ENCODE measurements at places on chromosomes 2 and 18.
A peak's percentile ranks its signal among the peaks of the same experiment; 100 is the strongest.

DNA sequence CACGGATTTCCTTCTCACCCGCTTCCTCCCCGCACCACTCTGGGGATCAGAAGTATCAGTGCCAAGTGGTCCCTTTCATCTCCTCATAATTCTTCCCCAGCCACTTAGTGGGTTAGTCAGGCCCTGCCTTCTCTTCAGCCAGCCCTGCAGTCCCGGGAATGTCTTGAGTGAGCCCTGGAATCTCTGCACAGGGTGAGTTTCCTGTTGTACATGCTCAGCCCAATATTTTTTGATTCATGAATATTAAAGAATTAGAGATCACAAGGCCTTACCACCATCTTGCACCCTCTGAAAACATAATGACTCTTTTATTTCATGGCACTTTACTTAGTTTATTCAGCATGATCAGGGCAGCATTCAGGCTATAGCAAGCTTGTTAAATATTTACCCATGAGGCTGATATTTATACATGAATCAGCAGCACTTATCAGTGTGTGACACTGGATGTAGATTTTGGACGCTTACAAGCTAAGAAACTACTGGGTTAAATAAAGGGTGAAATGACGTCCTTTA lies 159.4 kb upstream of the FOSL2 start:
- no peak for DNase-seq

DNA sequence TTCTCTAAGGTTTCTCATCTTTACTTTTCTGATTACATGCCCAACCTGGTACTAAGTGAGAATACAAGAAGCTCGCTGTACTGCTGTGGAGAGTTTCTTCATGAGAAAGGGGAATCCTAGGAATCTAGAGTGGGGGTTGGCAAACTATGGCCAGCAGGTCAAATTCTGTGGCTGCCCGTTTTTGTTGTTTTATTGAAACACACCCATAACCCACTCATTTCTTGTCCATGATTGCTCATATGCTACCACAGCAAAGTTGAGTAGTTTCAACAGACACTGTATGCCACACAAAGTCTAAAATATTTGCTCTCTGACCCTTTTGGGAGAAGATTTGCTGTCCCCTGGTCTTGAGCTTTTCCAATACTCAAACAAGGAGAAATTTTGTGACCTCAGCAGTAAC lies 58.8 kb downstream of the C2orf74 start:
- DNase-seq: no peak

DNA sequence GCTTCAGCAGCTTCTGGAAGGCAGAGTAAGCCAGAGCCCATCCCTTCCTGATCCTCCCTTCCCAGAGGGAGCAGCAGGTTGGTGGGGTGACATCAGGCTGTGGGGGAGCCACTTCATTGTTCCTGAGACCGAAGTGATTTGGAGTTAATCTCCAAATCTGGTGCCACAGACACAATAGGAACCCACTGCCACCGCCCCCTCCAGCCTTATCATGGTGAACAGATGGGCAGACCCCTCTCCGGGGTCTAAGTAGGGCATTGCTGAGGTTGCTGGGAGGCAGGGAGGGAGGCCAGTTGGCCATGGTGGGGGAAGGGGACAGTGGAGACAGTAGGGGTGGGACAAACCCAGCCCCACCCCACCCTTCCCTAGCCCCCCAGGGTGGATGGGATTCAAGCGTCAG lies 25.6 kb upstream of the SLC35F6 start:
- DNase-seq: no peak

DNA sequence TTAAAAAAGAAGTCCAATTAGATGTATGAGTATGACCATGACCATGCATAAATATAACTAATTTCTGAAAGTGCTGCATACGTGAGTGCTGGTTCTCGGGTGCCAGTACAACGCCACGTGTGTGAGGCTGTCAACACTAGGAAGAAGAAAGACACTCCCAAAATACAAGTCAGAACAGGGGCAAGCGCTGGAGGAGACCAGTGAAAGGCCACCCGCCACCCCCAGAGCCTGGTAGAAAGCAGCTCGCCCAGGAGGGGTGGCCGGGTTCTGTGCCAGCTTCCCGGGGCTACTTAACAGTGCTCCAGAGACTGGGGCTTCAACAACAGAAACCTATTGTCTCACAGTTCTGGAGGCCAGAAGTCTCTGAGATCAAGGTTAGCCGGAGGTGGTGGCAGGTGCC lies 147.6 kb downstream of the RTP5 start:
- DNase-seq: no peak

- no peak for DNase-seq
Observed at GRCh38 chr2:229860334-229860733, 61.5 kb downstream of the TRIP12 start.

DNA sequence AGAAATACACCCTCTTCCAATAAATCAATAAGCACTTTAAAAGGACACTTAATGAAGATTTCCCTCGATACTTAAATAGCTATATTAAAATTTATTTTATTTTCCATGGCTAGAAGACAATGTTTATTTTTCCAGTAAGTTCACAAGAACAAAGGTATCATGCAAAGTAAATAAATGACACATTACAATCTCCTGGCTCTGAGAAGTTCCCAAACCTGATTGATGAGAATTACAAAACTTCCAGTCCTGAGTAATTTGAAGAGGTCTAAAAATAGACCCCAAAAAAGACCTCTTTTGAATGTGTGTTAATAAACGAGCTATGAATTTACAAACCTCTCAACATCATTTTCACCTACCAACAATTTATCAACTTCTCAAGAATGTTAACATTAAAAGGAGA lies 1.5 kb upstream of the PEX13 start:
- DNase-seq: no peak

- DNase-seq: no peak
Observed at GRCh38 chr18:41642756-41643155, 312.3 kb upstream of the PIK3C3 start.

DNA sequence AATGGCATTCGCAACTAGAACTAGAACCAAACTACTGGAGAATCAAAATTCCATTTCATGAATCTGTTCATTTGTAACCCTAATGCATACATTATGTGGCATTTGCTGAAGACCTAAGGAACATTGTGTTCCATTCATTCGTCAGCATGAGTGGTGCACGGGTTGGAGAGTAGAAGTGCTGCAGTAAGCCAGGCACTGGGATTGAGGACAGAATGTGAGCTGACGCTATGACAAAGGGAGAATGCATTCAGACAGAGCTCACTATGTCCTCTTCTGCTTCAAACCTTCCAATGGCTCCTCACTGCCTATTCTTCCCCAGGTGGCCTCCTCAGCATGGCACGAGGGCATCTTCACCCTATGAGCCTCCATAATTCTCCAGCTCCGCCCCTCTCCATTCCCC lies 6.3 kb upstream of the MYOM1 start:
- DNase-seq: no peak

DNA sequence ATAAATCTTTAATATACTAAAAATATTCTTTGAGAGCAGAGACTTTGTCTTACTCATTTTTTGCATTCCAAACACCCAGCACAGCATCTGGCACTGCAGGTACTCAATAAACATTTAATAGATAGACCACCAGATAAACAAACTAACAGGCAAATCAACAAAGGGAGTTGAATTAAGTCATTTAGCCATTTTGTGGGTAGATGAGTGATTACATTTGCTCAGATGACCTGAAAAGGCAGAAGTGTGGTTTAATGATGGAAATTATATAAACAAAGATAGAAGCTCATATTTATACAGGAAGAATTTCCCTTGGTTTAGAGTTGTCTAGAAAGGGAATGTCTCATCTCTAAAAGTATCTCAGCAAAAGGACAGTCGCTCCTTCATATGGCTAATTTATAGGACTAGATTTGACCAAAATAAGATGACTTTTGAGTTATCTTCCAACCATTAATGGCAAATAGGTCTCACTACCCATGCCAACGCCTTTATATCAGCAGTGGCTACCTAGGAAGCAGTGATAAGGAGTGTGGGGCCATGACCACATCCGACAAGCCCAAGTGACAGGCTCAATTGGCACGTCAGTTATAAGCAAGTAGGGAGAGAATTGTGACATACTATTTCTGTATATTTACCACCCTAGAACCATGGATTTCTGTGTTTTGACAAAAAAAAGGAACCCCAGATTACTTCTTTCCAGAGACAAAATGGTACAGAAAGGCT lies 173.5 kb downstream of the ATAD2B start:
- DNase-seq: no peak

DNA sequence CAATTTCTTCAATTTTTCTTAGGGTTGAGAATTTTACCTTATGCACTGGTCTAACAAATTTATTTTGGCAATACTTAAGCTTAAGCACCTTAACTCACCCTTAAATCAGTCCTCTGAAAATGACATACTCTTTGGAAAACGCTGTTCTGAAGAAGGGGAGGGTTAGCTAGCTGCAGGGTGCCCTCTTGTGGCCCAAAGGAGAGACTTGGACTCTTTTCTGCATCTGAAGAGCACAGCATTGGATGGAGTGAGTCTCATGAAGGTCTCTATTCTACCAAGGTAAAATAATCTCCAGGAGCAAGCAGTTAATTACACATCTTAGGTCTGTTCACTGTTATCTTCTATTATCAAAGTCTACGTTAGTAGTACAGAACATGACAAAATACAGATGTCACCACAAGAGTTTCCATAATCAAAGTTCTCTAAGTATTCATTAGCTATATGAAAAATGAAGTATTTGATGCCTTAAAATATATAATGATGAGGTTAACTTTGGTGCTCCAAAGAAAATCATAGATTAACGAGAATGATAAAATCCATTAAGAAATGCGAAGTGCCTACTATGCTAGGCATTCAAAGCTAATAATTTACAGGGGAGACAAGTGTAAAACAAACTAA lies 24.4 kb downstream of the PUM2 start:
- peak; percentile 68 for DNase-seq

- no peak for DNase-seq
Observed at GRCh38 chr18:40613721-40614120, 1341.3 kb upstream of the PIK3C3 start.

DNA sequence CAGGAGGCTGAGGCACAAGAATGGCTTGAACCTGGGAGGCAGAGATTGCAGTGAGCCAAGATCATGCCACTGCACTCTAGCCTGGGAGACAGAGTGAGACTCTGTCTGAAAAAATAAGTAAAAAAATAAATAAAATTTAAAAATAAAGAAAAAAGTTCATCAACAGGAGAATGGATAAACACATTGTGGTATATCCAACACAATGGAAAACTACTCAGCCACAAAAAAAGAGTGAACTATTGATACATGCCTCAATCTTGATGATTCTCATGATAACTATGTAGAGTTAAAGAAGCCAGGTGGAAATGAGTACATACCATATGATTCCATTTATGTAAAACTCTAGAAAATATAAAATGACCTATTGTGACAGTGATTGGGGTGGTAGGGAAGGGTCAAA lies 124.3 kb upstream of the AQP4 start:
- no peak for DNase-seq

GRCh38 chr2:238466243-238466756 lies 39.6 kb downstream of the ASB1 start:
- no peak for DNase-seq

GRCh38 chr2:213419980-213420379 lies 135.7 kb downstream of the SPAG16 start:
- no peak for DNase-seq

DNA sequence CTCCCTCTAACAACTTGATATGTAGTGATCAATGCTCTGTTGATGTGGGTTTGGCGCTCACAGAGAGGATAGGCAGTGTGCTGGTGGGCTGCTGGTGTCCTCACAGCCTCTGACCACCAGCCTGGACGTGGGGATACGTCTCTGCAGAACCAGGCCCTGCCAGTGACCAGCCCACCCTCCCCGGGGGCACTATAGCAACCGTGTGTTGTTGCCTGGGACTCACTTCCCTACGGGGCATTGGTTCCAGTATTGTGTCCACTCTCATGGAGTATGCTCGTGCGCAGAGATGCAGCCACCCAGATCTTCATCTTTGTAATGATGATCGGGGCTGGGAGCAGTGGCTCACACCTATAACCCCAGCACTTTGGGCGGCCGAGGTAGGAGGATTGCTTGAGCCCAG lies 180.1 kb downstream of the LDLRAD4 start:
- DNase-seq: no peak

- DNase-seq: no peak
Observed at GRCh38 chr2:191180713-191181112, 29.9 kb upstream of the STAT4 start.

- DNase-seq: no peak
Observed at GRCh38 chr2:166092889-166093288, 34.9 kb downstream of the SCN1A start.

DNA sequence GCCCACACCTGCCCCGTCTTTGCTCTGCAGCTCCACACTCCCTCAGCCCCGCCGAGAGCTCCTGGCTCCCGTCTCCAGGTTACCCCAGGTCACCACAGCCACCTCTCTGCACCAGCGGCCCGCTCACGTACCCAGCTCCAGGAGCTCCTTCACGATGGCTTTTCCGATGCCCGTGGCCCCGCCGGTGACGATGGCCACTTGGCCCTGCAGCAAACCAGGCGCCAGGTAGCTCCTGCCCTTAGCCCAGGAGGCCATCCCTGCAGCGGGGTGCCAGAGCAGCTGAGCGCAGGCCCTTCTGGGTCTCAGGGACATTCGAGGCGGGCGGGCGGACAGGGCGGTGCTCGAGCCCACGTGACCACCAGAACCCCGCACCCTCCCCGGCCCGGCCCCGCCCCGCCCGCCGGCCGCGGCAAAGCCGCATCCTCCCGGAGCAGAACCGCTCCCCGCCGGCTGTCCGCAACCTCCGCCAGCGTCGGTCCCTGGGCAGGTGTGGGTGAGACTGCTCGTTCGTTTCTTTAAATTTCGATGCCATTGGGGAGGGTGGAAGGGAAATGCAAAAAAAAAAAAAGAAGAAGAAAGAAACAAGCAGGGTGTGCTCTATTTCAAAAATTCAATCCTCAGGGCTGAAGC lies at the start of the genes PECR and TMEM169:
PECR (minus strand) TSS at position 323 of the 630 bp plus-strand sequence; CDS start at position 255, 68 bp downstream.
TMEM169 (plus strand) TSS at position 433 of the 630 bp plus-strand sequence. CDS start 14,045 bp downstream, outside the sequence.
- DNase-seq: peak; percentile 74

DNA sequence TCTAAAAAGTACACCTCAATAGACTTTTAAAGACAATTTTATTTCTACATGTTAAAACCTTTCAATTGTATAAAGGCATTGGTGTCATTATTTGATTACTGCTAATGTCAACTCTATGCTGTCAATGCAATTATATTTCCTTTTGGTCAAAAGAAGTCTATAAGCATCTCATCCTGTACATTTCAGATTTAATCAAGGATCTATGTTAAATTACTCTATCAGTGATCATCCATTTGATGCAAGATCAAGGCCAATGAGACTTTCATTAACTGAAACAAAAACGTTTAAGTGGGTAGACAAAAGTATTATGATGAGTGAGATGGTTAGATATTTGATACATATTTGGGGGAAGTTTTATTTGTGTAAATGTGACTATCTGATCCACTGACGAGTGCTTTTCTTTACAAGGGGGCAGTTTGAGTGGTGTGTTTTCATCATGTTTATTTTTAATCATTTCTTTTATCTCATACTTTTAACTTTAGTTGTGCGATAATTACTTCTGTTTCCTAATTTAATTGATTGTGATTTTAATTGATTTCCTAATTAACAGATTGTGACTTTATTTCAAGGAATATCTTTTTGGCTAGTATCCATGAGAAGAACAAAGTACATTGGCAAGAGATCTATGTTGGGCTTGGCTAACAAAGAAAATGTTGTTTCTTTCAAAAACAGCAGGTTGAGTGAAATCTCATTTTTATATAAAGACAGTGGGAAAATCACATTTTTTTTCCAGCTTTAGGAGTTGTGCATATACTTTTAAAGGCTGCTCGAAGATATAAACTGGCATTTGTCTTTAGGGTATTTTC lies 1.1 kb downstream of the ARHGAP28 start:
- DNase-seq: no peak

GRCh38 chr2:197238043-197238365 lies 72.6 kb downstream of the ANKRD44 start:
- no peak for DNase-seq

GRCh38 chr2:45833968-45834344 lies 182.5 kb downstream of the PRKCE start:
- no peak for DNase-seq

- DNase-seq: no peak
Observed at GRCh38 chr2:179098080-179098689, 48.2 kb upstream of the CCDC141 start.

GRCh38 chr2:136131961-136132824 lies 14.2 kb upstream of the CXCR4 start:
- no peak for DNase-seq
